Fibroblast of villous mesenchyme (primary cell): ENCODE measurements at places on chromosomes 7 and 10.

GRCh38 chr10:129531969-129532660 is 65.1 kb downstream of the MGMT start:
- no peak for DNase-seq

- no peak for DNase-seq
Measured at GRCh38 chr10:416091-416515, 273.4 kb downstream of the DIP2C start.

GRCh38 chr7:25619963-25620799 is 391.9 kb upstream of the NPVF start:
- peak; percentile 30 for DNase-seq

DNA sequence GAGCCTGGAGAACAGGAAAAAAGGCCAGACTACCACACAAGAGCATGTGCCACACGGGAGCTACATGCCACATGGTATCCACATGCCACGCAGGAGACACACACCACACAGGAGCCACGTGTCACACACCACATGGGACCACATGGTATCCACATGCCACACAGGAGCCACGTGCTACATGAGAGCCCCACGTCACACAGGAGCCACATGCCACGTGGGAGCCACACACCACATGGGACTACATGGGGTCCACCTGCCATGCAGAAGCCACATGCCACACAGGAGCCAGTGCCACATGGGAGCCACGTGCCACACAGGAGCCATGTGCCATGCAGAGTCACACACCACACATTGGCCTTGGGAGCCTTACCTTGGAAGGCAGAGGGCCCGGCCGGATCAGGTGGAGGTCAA is 244.4 kb upstream of the PPP2R2D start:
- no peak for DNase-seq

DNA sequence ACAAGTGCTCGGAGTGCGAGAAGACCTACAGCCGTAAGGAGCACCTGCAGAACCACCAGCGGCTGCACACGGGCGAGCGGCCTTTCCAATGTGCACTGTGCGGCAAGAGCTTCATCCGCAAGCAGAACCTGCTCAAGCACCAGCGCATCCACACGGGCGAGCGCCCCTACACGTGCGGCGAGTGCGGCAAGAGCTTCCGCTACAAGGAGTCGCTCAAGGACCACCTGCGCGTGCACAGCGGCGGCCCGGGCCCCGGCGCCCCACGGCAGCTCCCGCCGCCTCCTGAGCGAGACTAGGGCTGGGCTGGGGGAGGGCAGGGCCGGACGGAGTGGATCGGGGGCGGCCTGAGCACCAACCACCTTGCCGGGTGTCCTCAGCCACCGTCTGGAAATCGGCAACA is 15.1 kb upstream of the ZNF212 start:
- DNase-seq = no peak

DNA sequence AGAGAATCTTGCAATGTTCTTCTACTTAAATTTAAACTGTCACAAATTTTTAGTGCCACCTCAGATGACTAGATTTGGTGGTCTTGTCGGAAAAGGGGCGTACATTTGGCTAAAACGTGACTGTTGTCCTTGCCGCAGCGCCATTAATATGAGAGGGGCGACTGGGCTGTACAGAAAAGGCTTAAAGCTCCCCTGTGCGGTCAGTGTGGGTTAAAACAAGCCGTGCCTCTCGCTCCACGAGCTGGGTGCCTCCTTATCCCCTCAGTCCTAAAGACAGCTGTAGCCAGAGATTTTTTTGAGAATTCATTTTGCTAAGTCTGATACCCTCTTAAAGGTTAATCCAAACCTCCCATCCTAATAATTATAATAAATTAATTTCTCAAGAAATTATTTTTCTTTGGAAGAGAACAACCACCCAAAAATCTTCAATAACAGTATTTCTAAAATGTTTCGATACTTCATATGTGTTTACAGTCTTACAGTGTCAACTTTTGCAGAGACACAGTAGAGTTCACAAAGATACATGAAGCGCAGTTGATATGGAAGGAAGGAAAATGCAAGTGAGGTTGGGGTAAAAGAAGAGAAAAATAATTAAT is 68.6 kb downstream of the C7orf25 start:
- DNase-seq = peak; percentile 42

DNA sequence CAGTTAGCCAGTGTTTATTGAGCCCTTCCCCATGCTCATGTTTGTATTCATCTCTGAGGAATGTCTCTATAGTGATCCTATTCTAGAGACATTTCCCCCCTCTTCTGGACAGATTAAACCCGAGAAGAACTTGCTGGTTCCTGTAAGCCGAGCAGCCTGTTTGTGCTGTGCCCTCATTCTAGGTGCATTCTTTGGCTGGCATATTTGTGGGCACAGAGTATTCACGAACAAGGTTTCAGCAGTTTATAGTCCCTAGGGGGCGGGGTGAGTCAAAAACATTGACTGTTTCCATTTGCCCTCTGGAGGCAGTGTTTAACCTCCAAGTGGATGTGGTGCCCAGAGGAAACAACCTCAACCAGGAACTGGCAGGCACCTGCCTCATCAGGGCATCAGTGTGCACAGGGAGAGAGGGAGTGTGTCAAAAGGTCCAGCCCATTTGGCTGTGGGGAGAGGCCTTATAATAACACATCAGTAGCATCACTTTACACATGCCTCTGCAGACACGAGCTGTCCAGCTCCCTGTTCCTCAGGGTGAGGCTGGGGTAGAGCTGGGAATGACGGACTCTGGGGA is 273.3 kb upstream of the LRGUK start:
- peak; percentile 50 for DNase-seq

DNA sequence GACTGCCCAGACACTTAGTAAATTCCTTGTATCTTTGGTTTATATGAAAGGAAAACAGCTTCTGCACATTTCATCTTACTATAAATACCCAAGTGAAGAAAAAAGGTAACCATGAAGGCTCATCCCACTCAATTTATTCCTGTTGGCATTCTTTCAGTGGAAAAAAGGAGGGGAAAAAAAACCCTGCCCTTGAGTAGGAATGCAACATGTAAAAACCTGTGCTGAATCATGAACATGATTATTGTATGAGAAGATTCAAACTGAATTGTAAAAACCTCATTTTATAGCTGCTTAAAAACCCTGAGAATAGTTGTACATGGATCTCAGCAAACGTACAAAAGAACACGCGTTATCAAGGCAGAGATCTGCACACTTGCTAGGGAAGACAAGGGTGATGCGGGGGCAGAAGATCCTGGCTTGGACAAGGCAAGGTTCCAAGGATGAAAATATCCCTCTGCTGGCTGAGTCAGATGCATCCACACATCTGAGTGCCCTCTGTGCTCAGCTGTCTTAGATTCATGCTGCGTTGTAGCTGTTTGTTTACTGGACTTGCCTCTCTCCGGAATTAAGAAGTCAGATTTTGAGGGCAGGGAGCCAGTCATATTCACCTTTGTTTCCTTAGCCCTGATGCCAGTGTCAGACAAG is 658.2 kb downstream of the PARD3 start:
- DNase-seq = peak; percentile 72

GRCh38 chr10:103493916-103494877 is 692 bp downstream of the NEURL1 start:
- DNase-seq = no peak

DNA sequence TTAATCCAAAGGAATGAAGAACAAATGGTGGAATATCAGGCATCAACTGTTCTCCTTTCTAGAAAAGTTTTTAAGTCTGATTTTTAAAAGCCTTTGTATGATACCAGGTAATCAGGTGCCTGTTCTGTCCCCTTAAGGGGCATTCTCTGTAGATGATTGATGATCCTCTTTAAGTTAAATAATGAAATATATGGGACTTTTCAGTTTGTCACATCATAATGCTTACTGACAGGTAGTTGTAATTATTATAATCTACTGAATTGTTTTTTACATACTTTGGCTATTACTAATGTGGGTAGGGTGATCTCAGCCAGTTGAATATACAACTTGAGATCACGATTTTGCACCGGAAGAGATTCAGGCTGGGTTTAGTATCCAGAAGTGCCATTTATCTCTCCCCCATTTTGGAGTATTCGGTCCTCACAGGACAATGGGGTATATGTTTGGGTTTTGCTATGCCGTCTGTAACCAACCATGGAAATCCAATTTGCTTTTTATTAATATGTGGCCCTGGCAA is 330.2 kb downstream of the BICC1 start:
- DNase-seq = no peak

GRCh38 chr7:101126651-101127459 is at the start of gene SERPINE1:
Gene SERPINE1 (plus strand): TSS chr7:101127104. CDS start chr7:101128394, 1,290 bp downstream.
- DNase-seq = peak; percentile 99

GRCh38 chr7:116269466-116269865 is 59.1 kb downstream of the TES start:
- DNase-seq = no peak

DNA sequence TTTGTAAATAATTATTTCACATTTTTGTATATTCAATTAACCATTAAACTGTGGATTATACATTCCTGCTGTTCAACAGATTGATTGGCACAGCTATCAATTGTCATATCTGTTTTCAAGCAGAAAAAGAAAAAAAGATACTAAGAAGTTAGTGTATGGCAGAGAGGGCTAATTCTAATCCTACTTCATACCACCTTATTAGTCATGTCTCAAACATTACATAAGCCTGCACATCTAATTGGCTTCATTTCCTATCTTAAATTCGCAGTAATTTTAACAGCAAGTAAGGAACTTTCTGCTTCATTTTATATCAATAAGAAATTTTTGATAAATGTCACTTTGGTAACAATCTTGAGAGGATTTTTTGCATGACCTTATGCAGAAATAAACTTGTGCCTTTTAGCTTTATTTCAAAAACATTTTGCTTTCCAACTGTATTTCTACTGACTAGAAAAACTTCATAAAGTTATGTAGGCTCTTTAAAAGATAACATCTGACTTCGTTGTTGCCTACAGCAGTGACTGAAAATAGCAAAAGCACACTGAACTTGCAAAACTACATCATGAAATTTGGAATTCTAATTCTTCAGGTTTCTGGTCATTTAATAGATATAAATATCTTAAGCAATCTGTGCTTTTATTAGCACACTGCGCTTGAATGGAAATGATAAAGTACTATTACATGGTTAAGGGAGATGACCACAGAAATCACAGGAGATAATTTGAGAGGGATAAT is 111.5 kb downstream of the SEMA3C start:
- DNase-seq = peak; percentile 41

GRCh38 chr7:151802469-151802846 is 74.5 kb downstream of the PRKAG2 start:
- no peak for DNase-seq
